Activated CD4-positive, alpha-beta T cell treated with anti-CD3 and anti-CD28 coated beads, Interleukin-2, Interleukin-4, amounts not matched to agents 100 ng/mL and 50 ng/mL, durations not matched to agents 16 hours and 8 hours (primary cell): ENCODE measurements at places on chromosomes 2 and 18.

DNA sequence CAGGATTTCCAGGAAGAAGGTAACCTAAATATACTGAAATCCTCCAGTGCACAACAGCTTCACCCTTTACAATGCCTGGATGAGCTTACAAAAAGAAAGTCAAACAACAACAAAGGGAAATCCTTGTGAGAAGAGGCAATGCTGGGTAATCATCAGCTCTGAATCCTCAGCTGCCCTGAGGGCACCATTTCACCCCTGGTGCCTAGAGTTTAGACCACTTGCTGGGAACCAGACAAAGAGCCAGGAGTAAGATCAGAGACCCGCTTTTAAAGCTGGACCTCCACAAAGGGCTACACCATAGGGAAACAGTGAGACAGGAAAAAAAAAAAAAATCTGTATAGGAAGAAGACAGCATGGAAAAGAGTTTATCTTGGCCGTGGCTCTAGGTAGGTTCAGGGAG is 97.0 kb downstream of the FOXI3 start:
- no peak for DNase-seq

GRCh38 chr18:10936176-10937053 is 213.0 kb downstream of the PIEZO2 start:
- DNase-seq, result no peak

DNA sequence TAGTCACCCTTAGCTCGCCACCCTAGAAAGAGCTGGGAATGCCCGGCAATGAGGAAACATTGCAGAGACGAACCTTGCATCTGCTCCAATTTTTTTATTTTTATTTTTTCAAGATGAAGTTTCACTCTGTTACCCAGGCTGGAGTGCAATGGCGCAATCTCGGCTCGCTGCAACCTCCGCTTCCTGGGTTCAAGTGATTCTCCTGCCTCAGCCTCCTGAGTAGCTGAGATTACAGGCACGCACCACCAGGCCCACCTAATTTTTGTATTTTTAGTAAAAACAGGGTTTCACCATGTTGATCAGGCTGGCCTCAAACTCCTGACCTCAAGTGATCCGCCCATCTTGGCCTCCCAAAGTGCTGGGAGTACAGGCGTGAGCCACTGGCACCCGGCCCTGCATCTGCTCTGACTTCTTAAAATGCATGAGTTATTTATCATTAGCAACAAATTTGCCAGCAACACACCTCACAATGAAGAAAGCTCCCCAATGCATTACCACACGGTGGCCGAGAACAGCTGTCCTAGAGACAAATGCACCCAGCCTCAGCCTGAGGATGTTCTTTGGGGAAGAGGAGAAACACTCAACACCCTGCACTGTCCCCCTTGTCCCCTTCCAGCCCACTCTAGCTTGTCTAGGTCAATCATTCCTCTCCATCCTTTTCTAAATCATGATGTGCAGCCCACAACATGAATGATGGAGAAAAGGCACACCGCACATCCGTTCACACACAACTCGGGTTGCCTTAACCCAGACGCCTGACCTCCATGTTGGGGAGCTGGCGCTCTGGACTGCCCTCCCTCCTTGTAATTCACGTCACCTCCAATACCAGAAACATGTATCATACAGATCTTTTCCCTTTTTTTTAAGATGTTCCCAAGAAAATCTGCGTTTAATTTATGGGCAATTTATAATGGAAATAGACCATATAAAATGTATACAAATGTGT is 46.9 kb downstream of the TTC32 start:
- no peak for DNase-seq

- no peak for DNase-seq
Observed at GRCh38 chr18:40365526-40365925, 1589.5 kb upstream of the PIK3C3 start.

GRCh38 chr2:65366595-65367125 is 65.7 kb downstream of the SPRED2 start:
- peak; percentile 79 for DNase-seq

- no peak for DNase-seq
Observed at GRCh38 chr2:169649278-169649677, 44.9 kb downstream of the CFAP210 start.

- no peak for DNase-seq
Observed at GRCh38 chr2:212088353-212088752, 450.2 kb downstream of the ERBB4 start.

- DNase-seq, result no peak
Observed at GRCh38 chr18:75581336-75582131, 154.0 kb upstream of the SMIM21 start.

GRCh38 chr2:132448771-132449170 is 32.2 kb downstream of the GPR39 start:
- no peak for DNase-seq

GRCh38 chr2:172560721-172561120 is 4.8 kb downstream of the PDK1 start:
- DNase-seq, result no peak

- no peak for DNase-seq
Observed at GRCh38 chr2:205834796-205835195, 152.5 kb downstream of the NRP2 start.

DNA sequence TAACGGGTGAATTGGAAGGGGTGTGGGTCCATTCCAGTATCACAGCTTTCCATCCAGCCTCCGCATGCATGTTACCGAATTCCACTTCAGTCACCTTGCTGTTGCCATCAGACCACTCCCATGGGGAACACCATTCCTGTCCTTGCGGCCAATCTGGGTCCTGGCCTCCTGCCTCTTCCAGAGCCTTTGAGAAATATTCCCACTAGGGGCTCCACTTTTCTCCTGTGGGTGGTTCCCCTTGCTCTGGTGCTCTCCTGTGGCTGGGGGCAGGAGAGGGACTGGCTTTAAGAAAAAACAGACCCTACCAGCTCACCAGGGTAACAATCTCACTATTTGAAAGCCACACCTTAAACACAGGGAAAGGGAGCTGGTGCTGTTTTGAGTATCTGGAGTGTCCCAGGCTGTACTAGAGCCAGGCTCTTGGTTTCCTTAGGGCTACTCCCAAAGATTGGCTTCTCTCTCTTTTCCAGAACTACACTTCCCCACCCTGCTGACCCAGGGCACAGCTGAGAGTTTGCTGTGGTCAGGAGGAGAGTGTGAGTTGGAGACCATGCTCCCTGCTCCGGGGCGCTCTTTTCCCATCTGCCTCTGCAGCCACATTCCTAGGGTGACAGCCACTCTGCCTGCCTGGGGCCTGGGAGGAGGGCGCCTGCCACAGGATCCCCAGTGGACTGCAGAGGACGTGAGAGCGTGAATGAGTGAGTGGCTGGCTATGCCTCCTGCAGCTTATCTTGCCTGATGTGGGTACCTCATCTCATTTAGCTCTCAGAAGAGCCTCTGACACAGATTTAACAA is 460.8 kb upstream of the HS6ST1 start:
- DNase-seq, result no peak

GRCh38 chr2:1143129-1143528 is 192.5 kb downstream of the SNTG2 start:
- DNase-seq, result no peak

- DNase-seq, result no peak
Observed at GRCh38 chr2:193467276-193467987, 1272.7 kb upstream of the TMEFF2 start.

- no peak for DNase-seq
Observed at GRCh38 chr2:196410008-196410407, 229.5 kb upstream of the CCDC150 start.

DNA sequence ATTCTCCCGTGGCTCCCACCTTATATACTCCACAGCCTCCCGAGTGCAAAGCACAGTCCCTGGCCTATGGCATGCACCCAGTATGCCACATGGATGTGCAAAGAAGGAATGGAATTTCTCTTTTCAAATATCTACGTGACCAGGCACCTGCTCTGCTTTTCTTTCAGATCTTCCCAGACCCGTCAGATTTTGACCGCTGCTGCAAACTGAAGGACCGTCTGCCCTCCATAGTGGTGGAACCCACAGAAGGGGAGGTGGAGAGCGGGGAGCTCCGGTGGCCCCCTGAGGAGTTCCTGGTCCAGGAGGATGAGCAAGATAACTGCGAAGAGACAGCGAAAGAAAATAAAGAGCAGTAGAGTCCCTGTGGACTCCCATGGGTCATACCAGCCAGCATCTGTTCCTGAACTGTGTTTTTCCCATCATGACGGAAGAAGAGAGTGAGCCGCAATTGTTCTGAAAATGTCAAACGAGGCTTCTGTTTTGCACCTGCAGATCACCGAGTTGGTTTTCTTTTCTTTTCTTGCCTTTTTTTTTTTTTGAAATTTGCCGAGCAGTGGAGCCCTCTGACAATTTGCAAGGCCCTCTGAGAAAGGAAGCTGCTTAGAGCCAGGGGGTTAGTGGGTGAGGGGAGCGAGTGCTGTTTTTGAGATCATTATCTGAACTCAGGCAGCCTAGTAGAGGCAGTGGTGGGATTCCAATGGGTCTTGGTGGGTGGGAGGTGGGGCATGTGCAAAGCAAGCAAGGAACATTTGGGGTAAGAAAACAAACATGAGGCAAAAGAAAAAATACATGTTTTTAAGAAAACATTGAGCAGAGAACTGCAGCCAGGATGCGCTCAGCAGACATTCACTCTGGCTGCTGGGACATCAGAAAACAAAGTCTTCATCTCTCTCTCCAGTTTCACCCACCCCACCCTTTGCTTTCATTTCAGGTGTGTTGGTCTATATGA is 26.2 kb downstream of the LBH start:
- no peak for DNase-seq

DNA sequence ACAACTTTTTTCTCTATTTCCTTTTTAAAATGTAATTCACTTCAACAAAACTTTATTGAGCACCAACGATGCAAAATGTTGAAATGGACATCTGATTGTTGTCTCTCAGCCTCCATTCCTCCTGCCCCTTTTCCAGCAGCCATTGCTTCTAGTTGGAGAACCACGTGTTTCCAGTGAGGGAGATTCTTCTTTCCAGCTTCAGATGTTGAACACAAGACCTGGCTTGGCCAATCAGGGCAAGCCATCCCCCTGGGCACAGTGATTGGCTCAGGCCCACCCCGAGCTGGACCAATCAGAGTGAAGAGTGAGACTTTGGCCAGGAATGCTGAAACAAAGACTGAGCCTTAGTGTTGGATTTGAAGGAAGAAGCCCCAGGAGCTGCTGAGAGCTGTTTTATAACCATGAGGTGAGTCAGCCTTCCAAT is 59.0 kb downstream of the E2F6 start:
- no peak for DNase-seq

DNA sequence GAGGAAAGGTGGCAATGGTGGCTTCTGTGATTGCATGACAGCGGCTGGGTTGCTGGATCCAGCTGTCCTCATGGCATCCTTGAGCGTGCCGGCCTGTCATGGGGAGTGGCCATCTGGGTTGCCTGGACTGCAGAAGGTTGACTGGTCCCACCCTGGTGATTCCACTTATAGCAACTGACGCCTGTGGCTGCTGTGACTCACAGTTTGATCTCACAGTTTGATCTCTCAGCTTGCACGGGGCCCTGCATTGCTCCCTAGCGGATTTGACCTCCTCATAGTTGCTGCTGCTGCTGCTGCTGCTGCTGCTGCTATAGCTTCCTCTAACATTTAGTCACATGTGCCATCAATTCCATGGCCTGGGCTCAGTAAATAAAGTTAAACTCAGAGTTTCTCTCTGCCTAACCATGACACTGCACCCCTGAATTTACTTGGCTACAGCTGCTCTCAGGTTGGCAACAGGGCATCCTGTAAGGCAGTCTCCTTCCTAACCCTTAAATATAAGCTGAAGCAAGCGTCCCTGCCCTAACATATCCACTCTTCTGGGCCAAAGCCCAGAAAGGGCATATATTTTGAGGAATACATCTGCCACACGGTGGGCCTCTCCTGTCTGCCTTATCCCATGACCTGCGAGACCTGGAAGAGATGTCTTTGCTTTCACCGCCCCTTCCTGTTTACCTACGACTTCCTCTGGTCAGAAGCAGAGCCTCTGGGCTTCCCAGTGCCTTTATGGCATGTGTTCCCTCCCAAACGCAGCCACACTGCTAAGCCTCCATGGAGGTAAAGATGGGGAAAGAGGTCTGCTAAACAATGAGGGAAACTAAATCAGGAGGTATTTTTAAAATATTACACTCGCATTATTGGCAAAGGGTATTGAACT is 37.8 kb upstream of the CCDC150 start:
- no peak for DNase-seq

- DNase-seq, result no peak
Observed at GRCh38 chr2:100967716-100968115, 34.4 kb upstream of the RPL31 start.

DNA sequence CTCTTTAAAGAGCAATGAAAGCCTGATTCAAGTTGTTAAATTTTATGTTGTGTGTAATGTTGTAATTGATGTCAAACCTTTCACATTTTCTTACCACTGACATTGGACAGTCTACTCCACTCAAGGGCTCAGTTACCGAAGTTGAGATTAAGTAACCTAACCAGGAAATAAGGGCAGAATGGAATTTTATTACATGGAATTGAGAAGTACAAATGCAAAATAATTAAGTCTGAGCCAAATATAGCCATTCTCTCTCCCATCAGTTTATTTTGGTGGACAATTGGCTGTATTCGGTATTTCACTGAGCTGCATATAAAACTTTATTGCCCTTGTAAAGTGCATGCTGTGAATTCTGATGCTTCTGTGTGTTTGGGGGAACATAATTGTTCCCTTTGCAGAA is 231.5 kb downstream of the TTC32 start:
- DNase-seq, result no peak

- no peak for DNase-seq
Observed at GRCh38 chr2:186984481-186984880, 135.5 kb upstream of the ZSWIM2 start.

DNA sequence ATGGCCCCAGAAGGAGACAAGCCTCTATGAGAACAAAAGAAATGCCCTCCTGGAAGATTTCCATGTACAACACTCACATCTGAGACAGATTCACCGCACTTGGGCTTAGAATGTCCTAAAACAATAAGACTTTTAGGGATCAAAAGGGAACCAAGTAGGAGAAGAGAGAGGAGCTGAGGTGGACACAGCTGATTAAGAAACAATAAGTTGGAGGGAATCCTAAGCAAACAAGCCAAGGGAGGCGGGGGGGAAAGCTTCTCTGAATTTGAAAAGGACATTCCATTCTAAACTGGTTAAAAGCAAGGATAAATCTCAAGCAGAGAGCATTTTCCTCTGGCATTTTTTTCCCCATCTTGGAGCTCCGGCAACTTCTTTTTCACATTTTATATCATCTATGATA is 9.9 kb downstream of the ACVR1 start:
- no peak for DNase-seq

DNA sequence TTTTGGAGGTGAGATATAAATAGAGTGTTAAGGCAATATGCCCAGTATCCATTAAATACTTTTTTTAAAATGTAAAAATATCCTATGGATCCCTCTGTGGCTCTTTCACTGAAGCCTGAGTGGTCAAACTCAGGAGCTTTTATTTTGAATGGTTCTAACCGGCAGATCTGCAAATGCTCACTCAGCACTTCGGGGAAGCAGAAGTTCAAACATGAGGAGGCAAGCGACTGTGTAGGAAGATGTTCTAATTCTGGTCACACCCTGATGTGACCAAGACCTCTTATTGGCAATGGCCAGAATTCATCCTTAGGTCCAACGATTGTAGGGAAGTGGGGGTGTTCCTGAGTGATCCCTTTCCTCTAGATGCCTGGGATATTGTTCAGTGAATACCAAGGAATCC is 168.8 kb downstream of the CDCA7 start:
- DNase-seq, result no peak
